ENCODE measurements at places on chromosomes 2 and 18. TPM values are rescaled to one million over a fixed set of nuclear protein-coding genes. Genes with fewer than 3 reads are reported as not detected.

ABCB11 gene
- total RNA-seq: 7.9 TPM

SLC23A3 gene
- not detected for total RNA-seq

HYCC2 gene
- 29.9 TPM for total RNA-seq

- DNase-seq: no peak
Observed at GRCh38 chr2:128076461-128077106, 14.4 kb upstream of the UGGT1 start.

C2orf15 gene
- total RNA-seq: 1.7 TPM

DNA sequence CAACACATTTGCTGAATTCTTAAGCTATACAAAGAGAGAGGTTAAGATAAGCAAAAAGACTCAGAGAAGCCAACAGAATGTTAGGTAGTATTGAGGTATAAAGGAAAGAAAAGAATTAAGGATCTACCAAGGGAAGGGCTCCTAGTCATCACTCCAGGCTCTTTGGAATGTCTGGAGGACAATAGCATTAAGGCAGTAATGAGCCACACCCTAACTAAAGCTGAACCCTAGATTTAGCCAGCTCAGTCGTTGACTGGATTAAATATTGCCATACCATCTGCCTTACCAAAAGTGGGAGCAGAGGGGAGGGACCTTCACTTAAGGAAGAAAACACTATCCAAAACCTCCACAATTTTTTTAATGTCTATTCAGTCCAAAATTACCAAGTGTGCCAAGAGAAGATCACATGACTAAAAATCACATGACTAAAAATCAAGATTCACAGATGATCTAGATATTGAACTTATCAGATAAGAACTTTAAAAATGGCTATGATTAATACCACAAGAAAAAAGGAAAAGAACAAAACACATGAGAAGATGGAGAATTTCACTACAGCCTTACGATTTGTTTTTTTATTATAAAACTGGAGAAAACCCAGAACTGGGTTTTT is 59.7 kb downstream of the EXOC6B start:
- no peak for DNase-seq

DNA sequence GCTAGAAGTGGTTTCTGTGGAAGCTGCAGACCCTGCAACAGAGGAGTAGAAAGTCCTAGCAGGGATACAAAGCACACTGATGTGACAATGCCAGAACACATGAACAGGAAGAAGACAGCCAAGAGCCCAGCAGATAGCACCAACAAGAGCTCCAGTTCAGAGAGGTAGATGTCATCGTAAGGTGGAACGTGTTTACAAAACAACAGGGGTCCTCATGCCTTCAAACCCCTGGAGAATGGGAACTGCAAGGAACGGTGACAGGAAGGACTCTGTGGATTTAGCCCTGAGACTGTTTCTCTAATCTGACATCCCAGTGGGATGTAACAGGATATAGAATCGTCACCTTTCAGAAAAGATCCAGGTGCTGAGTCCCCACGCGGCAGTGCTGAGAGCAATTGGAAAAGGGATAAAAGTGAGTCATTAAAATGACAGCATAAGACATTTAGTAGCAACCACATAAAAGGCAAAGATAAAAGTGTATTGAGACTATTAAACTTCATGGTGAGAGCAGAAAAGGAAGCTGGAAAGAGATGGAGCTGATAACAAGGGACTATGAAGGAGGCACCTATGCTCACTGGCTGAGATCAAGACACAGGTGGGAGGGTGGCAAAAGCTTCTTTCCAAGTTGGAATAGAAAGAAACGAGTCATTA is 195.2 kb downstream of the FBXO15 start:
- no peak for DNase-seq

IL1F10 gene
- total RNA-seq: 0.72 TPM

DNA sequence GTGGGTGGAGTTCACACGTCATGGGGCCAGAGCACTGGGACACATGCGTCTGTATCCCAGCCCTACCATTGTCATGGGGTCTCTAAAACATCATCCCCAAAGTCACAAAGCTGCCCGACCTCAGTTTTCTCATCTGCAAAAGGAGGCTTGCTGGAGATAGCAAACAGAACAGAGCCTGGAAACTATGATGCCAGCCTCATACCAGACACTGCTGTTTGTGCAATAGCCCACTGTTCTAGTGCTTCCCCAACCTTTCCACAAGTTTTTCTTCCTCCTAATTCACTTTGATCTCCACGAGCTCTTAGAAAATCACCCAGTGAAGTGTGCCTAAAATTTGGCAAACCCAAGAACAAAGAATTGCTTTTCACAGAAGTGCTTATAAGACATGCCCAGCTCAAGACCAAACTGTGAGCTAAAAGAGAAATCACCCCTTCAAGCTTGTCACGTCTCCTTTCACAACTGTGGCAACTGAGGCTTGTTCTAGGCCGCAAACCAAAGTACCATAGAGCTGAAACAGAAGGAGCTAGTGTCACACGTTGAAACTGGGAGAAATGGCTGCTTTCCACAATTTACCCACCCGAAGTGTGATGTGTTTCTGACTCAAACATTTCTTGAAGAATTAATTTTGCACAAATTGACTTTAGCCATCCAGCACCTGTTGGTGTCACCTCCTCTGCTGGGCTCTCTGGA is 162.7 kb upstream of the ID2 start:
- DNase-seq: no peak
